ENCODE measurements at places on chromosomes 7 and 10.

DNA sequence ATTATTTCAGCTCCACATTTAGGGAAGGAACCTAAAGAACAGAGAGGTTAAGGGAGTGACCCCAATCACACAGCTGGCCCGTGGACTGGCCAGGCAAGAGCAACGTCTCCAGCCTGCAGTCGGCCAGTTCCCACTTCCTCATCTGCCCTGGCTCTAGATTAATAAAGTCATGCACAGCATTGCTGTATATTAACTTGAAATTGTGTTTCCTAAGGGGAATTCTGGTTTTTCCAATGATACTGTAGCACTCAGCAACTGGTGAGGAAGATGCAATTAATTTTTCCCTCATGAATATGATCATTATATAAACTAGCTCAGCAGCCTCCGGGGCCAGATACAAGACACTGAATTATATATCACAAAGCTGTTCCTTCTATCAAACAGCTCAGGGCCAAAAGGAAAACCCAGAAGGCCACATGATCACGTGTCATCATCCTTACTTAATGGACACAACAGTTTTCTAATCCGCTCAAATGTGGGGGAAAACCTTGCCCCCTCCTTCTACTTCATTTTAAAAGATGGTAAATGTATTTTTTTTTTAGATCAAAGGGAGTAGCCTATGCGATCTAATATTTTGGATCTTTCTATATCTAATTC is 295.3 kb upstream of the PRKCQ start:
- no peak for DNase-seq

GRCh38 chr10:86361156-86362128 is 5.2 kb downstream of the GRID1 start:
- DNase-seq, result no peak

GRCh38 chr7:69208848-69209247 is 389.4 kb upstream of the AUTS2 start:
- DNase-seq, result no peak

DNA sequence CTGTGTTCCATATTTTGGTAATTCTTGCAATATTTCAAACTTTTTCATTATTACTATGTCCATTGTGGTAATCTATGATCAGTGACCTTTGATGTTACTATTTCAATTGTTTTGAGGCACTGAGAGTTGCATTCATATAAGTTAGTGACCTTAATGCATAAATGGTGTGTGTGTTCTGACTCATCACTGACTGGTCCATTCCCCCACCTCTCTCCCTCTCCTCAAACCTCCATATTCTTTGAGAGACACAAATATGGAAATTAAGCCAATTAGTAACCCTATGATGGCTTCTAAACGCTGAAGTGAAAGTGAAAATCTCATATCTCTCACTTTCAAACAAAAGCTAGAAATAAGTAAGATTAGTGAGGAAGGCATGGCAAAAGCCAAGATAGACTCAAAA is 739.6 kb downstream of the CCSER2 start:
- no peak for DNase-seq

- no peak for DNase-seq
Measured at GRCh38 chr10:21145751-21146435, 248.8 kb upstream of the NEBL start.

DNA sequence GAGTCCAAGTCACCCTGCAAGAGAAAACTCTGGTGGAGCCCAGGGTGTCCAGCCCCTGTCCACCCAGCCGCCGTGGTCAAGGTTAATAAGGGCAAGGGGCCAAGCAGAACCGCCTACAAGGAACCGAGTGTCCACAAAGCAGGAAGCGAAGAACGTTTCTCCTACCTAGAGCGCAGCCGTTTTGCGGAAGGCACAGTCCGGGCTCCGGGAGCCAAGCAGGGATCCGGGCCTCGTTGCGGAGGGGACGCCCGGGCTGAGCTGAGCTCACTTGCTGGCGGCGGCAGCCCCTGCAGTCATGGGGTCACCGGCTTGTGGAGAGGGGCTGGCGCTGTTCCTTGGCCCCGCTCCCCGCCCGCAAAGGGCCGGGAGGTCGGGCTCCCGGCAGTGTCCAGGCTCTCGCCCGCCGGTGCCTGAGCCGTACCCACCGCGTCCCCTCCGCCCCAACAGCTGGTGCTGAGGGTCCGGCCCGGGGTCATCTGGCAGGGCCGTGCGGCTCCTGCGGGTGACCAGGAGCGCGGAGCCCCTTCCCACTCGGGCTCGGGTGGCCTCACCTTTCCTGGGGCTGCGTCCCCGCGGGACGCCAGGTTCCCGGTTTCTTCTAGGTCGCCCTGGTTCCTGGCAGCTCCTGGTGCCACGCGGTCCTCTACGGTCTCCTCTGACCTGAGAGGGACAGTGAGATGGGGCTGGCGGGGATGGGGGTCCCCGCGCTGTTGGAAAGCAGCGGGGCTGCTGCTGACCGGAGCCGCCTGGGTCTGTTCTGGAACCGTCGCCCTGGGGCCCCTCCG is 14.0 kb upstream of the ZNF273 start:
- no peak for DNase-seq

- no peak for DNase-seq
Measured at GRCh38 chr7:51467384-51468017, 150.9 kb upstream of the COBL start.

DNA sequence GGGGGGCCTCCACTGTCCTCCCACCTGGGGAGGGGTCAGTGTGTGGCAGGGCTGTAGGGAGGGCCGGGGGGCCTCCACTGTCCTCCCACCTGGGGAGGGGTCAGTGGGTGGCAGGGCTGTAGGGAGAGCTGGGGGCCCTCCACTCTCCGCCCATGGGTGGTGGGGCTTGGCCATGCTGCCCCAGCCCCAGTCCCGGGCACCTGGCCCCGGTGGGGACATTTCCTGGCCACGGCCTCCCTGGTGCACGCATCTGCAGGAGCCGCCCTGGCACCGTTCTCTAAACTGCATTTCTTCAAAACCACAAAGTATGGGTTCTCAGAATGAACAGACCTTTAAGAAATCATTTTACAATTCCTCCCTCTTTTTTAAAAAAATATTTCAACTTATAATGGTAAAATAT is 89.3 kb upstream of the PDGFA start:
- DNase-seq, result no peak

DNA sequence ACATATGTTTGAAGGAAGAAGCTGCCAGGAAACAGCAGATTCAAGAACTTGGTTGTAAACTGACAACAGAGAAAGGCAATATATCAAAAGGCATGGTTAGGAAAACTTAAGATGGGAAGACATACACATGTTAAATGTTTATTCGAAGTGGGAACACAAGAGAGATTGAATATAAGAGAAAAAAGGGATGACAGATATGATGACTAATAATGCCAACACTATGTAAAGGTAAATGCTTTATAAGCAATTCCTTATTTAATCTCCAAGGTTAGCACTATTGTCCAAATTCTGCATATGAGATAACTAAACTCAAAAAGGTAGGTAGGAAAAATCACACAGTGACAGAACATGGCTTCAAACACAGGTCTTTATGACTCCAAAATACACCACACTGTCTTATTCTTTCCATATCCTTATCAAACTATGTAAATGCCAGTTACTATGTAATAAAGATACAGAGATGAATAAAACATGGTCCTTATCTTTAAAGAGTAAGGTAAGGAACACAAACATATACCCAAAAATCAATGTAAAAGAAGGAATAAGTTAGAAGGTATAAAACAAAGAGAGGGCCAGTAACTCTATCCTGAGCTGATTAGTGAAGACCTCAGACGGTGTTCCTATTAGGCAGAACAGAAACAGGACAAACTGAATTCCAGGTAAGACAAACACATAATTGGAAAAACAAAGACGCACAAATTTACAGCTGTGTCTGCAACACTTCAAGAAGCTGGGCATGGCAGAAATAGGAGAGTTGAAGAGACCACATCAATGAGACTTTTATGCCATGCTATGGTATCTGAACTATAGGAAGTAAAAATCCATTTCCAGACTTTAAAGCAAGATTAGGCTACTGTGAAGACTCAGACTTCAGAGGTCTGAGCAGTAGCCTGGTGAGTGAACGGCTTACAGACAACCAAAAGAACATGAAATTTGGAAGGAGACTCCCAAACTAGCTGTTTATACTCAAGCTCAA is 56.1 kb downstream of the ABI1 start:
- no peak for DNase-seq

DNA sequence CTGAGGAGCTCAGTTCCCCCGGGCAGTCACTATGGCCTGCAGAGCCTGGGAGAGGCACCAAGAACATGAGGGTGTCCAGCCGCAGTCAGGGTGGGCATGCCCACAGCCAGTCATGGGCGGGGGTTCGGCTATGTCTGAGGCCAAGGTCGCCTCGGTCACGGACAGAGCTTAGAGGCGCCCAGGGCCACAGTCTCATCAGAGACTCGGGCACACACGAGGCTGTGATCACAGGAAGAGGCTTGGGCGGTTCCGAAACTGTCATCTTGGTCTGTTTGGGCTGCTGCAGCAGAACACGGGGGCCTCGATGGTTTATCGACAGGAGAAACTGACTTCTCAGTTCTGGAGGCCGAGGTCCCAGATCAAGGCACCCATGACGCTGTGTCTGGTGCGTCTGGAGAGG is 9.7 kb downstream of the ADGRA1 start:
- DNase-seq, result no peak

- no peak for DNase-seq
Measured at GRCh38 chr7:35992436-35992835, 160.6 kb upstream of the EEPD1 start.

- DNase-seq, result no peak
Measured at GRCh38 chr7:15905251-15906040, 219.0 kb upstream of the MEOX2 start.

- no peak for DNase-seq
Measured at GRCh38 chr10:96418582-96418981, 59.8 kb upstream of the OPALIN start.

DNA sequence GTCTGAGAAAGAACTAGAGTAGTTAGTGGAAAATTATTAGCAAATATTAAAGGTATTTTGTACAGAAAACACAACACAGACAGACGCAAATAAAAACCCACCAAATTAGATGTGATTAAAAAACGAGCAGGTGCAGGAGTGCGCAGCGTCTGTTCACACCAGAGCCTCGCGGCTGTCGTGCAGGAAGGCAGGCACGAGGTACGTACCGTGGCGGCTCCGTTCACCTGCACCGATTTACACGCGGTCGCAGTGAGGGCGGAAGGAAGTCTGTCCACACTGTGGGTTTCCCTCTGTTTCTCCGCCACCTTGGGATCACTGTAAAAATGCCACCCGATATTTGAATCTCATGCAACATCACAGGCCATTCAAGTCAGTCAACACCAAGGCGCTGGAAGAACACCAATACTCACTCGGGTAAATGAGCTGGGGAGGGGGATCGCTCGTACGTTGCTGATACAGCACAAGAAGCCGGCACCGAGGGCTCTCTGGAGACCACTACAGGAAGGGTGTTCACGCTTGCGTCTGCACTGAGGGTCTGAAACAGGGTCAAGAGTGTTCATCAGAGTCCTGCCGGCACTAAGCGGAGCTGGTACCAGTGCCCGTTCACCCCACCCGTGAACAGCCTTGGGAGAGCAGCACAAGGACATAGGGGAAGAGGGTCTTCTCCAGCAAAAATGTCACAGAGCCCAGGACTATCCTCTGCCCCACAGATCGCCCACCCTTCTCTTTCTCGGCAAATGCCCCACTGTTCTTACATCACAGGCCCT is 116.8 kb downstream of the LARP4B start:
- no peak for DNase-seq

DNA sequence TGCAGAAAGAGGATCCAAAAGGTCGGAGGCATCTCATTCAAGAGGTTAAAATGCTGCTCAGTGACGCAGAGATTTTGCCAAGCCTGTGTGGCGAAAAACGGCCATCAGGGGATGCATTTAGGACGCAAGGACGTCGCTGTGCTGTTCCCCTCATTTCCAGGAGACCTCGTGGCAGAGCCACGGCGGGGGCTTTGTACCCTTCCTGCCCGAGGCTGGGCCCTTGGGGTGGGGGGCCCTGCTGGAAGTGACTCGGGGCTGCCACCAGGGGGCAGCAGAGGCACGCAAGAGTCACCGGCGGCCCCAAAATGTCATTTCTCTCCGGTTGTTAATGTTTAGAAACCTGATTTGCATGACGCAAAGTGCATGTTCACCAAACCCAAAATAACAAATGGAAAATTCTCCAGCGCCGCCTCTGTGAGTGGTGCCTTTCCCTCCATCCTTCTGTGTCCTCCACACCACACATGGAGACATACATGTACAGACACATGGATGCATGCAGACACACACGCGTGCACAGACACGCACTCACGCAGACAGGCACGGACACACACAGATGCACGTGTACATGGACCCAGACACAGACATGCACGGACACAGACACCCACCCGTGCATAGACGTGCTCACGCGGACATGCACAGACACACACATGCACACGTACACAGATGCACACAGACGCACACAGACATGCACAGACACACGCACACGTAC is 51.0 kb upstream of the NKX6-2 start:
- no peak for DNase-seq

DNA sequence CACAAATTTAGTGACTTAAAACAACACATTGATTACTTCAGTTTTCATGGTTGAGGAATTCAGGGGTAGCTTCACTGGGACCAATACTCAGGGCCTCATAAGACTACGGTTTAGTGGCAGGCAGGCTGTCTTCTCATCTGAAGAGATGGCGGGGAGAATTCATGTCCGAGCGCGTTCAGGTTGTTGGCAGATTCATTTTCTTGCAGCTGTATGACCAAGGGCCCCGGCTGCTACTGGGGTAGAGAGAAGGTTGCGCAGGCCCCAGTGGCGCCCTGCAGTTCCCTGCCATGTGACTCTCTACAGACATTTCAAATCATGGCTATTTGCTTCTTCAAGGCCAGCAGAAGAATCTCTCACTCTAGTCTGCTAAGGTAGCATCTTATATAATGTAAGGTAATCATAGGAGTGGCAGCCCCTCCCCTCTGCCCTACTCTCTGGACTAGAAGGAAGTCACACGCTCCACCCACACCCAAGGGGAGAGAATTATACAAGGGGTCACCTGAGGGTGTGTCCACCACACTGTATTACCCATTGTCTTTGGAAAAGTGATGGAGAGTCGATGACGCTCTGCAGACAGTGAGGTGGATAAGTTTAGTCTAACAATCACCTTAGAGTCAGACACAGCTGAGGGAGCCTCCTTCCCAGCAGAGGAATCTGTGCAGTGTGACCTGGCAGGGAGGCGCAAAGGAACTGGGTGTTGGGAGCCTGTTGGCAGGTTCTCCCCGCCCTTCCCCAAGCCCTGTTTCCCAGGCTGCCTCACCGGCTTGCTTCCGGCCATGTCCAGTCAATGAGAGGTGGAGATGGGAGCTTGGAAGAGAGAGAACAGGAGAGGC is 35.7 kb upstream of the PLEKHA1 start:
- DNase-seq, result no peak

DNA sequence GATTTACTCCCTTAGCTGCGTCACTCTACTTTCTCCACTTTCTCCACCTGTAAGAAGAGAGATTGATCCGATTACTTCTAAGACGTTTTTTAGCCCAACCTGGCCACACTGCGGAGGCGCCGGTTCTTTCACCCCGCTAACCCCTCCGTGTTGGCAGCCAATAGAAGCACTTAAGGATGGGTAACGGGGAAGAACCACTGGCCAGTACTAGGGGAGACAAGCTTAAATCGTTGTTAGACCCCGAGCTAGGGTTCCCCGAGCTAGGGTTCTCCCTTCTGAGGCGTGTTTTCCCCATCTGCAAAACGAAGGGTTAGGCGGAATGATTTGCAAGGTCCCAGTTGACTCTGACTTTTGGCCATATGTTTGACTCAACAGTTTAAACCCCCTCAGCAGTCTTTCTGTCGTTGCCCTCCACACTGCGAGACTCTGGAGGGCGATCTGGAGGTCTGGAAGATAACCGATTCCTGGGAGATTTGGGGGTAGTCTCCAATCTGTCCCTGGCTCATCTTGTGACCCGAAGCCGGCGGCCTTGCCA is 644 bp downstream of the UMAD1 start:
- peak; percentile 11 for DNase-seq

- DNase-seq, result no peak
Measured at GRCh38 chr7:107644309-107644974, 16.2 kb upstream of the SLC26A4 start.

All from stimulated activated CD4-positive, alpha-beta T cell treated with anti-CD3 and anti-CD28 coated beads, TNF-alpha, amount 100 ng/mL, for 4 hours (primary cell).